ENCODE measurements at places on chromosomes 6 and 20.
A peak's percentile ranks its signal among the peaks of the same experiment; 100 is the strongest.

DNA sequence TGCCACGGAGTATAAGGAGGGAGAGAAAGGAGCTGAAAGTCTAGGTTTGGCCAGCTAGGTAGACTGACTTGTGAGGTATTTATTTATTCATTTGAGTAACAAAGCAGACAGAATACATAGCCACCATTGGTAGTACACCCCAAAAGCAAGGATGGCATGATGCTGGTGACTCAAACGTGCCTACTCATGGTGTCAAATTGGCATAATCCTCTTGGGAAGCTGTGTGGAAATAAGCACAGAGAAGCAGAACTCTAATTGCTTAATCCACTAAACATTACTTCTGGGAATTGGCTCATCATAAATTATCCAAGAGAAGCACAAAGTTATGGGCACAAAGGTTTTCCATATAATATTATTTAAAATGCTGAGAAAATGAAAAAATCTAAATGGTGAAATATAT lies 2.5 kb downstream of the DEFB132 start:
- DNase-seq: no peak

DNA sequence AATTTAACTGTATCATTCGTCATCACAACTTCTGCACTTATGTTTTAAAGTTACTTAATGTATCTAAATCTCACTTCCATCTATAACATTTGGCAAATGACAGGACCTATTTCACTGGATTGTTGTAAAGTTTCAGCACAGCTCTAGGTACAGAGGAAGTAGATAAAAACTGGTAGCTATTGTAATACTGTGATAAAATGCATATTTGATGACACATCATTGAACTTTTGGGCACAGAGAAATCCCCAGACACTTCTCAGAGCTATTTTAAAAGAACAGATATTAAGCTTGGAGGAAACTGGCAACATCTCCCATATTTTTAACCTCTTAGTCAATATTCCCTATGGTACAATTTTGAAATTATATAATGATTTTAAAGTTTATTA lies 138.7 kb downstream of the RFPL4B start:
- no peak for DNase-seq

GRCh38 chr6:56766806-56767178 lies 124.1 kb upstream of the DST start:
- DNase-seq: no peak

DNA sequence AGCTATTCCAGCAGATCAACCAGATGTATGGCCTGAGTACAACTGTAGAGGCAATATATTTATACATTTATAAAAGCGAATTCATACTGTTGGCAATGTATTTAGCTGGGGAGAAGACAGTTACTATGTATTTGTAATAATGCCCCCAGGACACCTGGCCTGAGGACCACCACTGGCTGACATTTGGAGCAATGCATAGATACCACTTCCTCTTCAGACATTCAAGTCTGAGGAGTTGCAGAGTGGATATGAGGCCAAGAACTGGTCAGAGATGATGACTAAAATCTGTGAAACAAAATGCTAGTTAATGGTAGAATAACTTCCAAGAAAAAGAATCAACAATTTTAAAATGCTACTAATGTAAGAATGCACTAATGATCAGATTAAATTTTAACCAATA lies 462.3 kb downstream of the CDC5L start:
- no peak for DNase-seq

DNA sequence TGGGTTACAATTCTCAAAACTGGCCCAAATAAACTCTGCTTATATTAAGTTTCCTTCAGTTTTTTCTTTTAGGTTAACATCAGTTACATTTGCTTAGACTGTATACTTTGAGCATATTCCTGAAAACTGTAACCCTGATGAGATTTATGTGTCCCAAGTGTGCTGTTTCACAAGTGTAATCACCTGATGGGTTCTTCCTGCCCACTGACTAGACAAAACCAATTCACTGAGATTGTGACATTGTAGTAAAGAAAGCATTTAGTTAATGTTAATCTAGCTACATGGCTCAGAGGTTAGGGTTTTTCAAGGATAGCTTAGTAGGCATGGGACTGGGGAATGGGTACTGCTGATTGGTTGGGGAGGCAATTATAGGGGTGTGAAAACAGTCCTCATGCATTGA lies 53.6 kb downstream of the CCN2 start:
- DNase-seq: no peak

- no peak for DNase-seq
Observed at GRCh38 chr6:154280521-154280920, 76.1 kb downstream of the IPCEF1 start.

GRCh38 chr6:90264561-90264960 lies 32.1 kb downstream of the BACH2 start:
- DNase-seq: no peak

DNA sequence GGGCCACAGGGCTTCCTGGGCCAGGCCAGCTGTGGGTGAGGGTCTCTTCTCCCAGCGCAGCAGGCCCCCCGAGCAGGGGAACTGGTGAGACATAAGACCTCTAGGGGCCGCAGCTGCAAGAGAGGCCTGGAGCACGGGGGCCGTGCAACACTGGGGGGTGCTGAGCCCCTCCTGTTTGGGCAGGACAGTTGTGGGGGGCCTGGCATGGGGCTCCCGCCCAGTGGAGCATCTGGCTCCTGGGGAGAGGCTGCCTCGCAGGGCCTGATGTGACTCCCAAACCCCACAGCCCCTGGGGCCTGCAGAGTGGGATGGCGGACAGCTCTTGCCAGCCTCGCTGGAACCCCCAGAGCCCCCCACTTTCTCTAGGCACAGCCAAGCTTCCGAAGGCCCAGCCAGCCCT lies 16.9 kb upstream of the GATA5 start:
- no peak for DNase-seq

- no peak for DNase-seq
Observed at GRCh38 chr6:72642435-72642834, 20.6 kb downstream of the KCNQ5 start.

- no peak for DNase-seq
Observed at GRCh38 chr6:130029163-130029562, 10.8 kb downstream of the L3MBTL3 start.

DNA sequence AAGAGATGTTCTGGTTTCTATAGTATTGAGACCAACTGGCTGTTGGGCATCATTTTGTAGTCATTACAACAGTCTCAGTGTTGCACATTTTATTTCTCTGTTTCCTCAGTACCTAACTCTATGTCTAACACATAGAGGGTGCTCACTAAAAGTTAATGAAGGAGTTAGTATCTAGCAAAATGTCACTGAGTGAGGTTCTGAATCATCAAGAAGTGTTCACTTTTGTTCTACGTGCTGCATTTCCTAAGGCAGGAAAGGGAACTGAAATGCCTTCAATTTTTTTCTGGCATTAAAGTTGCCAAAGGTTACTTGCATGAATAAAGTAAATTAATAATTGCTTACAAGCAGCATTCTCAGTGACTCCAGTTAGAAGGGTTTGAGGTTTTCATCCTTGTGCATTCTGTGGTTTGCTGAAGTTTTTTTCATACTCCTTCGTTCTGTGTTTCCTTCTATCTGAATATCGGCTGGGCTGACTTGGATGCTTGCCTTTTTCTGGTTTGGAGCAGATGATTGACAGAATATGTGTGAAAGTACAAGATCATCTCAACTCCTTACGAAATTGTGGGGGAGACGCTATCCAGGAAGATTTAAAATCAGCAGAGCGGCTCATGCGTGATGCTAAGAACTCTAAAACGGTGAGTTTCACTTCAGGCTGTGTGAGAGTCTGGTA lies 114.5 kb upstream of the SCGN start:
- DNase-seq: no peak

GRCh38 chr20:49595346-49595745 lies 27.4 kb upstream of the PTGIS start:
- DNase-seq: no peak

- no peak for DNase-seq
Observed at GRCh38 chr20:44993343-44993742, 27.0 kb downstream of the STK4 start.

- DNase-seq: no peak
Observed at GRCh38 chr6:16434885-16435284, 196.5 kb downstream of the GMPR start.

- DNase-seq: no peak
Observed at GRCh38 chr20:59182401-59183044, 18.9 kb downstream of the ZNF831 start.

GRCh38 chr6:150783813-150784212 lies 81.7 kb upstream of the MTHFD1L start:
- DNase-seq: no peak

- DNase-seq: no peak
Observed at GRCh38 chr6:1856381-1856780, 246.7 kb downstream of the FOXC1 start.

DNA sequence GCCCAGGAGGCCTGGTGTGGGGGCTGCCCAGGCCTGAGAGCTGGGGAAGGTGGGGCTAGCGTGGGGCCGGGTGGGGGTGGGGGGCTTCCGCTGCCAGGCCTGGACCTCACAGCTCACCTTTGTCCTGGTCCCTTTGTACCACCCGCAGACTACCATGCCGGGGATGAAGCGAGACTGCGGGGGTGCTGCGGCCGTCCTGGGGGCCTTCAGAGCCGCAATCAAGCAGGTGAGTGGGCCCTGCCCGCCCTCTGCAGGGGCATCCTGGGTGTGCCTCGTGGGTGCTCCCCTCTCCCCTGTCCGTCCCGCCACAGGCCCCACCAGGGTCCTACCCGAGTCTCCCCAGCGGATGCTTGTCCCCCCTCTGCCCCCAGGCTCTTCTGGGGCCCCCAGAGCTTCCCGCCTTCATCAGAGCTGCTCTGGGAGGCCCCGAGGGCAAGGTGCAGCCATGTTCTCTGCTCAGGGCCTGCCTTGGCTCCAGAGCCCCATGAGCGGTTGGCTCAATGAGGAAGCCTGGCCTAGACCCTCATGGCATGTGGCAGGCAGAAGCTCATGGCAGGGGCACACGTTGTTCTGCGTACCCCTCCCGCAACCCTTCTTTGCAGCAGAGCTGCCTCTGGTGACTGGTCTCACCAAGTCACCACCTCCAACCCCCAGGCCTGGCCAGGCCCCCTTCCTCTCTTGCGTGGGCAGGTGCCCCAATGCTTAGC lies 14.5 kb downstream of the NPEPL1 start:
- peak; percentile 74 for DNase-seq

DNA sequence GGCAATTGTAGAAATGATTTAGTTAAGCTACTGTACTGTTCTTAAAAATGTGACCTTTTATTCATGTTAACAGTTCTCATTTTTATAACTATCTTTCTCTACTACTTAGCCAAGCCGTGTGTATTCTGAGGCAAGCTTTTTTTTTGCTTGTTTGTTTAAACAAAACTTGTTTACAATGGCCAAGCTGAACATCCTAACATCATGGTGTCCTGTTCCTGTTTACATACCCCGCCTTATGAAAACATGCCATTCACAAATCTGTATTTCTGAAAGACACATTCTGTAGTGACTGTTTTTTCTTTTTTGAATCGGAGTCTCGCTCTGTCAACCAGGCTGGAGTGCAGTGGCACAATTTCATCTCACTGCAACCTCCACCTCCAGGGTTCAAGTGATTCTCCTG lies 140.9 kb downstream of the NCOA3 start:
- no peak for DNase-seq

DNA sequence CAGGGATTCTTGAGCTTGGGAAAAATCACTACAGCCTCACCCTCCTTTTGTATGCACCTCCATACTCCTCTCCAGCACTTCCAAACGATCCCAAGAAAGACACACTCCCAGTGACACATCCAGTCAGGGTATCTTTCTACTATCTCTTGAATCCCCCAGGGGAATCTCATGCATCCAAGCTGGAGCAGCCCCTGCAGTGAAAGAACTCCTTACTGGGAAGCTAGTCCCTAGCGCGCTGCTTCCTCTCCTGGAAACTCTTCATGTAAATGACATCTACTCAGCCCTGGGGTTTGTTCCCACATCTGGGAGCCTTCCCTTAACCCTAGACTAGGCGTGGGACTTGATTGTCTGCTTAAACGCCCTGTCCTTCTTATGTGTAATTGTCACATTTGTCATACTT lies 329.1 kb upstream of the QKI start:
- no peak for DNase-seq

GRCh38 chr20:34949120-34949519 lies 6.5 kb downstream of the GSS start:
- no peak for DNase-seq

GRCh38 chr6:81808851-81809570 lies 56.5 kb upstream of the TENT5A start:
- DNase-seq: no peak

- DNase-seq: peak; percentile 20
Observed at GRCh38 chr6:165893431-165893830, 230.4 kb upstream of the PDE10A start.

Measured in vagina (tissue), 2 donors.